ENCODE measurements at places on chromosomes 13 and 19.

GRCh38 chr19:33704271-33704670 lies 82.5 kb downstream of the CHST8 start:
- no peak for DNase-seq

GRCh38 chr19:7744199-7744786 lies 3.0 kb downstream of the CD209 start:
- DNase-seq: no peak

DNA sequence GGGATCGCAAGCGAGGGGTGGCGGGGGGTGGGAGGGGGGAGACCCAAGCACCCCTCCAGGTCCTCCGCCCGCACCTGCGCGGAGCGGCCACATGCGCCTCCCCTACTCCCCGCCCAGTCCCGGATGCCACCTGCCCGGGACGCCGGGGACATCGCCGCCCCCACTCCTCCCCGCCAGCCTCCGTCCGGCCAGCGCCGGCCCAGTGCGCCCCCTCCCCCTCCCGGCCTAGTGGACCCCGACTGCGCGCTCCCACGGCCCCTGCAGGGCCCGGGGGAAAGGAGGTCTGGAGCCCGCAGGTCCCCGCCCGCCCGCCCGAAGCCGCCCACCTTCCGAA lies 263 bp downstream of the RHPN2 start:
- peak; percentile 54 for DNase-seq

- no peak for DNase-seq
Measured at GRCh38 chr13:51154029-51154555, 43.0 kb upstream of the C13orf42 start.

DNA sequence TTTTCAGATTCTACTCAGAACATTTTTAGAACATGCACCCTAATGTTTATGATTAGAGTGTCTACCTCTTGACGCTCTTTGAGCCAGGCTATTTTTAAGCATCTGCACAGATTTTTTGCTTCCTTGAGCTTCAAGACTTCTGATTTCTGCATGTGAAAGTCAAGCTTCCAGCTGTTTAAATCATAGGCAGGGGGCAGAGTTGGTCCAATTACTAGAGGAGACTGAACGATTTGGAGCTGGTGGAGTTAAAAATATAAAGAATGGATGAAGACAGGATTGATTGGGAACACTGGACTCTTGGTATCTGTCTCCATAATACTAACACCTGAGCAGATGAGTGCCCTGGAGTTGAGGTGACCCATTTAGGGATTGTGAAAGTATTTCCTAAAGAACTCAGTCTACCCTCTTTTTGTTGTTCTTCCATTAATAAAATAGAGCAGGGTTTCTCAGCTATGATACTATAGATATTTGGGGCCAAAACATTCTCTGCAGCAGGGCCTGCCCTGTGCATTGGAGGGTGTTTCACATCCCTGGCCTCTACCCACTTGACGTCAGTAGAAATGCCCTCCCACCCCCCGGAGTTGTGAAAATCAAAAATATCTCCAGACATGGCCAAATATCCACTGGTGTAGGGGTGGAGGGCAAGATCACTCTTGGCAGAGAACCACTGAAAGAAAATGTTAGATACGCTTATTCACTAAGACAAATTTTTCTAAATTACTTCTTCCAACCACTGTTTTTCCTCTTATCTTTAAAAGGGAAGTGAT lies 160.1 kb downstream of the COG6 start:
- no peak for DNase-seq

DNA sequence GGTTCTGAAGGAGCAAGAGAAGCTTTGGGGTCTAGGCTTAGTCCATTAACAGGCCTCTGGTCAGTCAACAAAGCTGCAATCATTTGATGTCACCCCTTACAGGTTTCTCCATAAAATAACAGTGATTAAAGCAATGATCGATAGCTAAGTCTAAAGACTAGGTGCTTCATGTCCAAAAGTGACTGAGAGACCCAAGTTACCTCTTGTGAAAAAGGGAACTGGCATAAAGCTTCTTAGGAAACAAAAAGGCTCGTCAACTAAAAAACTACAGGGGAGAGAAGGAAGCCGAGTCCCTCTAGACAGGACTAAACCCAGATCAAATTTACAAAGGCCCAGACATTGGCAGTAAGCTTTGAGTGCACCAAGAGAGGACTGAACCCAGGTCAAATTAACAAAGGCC lies 2.2 kb downstream of the DCUN1D2 start:
- DNase-seq: no peak

DNA sequence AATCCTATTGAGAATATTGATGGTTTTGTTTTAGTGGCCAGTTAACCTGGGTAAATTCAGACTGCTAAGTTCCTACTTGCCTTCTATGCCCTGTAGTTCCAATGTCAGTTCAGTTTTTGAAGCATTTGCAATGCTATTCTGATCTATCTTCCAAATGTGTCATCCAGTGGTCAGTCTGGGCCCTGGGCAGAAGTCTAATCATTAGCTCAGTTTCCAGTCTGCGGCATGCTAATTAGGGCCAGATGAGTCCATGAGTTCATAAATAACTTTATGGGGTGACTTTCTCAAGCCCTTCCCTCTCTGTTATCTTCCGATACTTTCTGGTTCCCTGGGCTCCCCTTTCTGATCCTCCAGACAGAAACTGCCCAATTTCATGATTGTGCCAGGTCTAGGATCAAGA lies 32.7 kb downstream of the FAM187B start:
- no peak for DNase-seq

DNA sequence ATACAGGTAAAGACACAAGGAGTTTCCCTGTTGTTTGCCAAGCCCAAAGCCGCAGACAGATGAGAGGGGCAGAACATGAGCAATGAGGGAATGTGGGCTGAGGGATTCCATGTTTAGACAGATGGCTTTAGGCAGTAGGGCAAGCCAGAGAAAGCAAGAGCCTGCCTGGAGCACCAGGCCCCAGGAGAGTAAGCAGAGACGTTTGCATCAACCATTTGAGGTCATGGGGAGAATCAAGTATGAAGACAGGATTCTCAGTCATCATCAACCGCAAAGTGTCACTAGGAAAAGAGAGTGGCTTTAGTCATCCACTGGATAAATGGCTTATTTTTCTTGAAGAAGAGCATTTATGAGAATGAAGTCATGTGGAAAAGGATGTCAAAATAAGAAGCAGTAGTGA lies 184.7 kb downstream of the COG6 start:
- DNase-seq: no peak

DNA sequence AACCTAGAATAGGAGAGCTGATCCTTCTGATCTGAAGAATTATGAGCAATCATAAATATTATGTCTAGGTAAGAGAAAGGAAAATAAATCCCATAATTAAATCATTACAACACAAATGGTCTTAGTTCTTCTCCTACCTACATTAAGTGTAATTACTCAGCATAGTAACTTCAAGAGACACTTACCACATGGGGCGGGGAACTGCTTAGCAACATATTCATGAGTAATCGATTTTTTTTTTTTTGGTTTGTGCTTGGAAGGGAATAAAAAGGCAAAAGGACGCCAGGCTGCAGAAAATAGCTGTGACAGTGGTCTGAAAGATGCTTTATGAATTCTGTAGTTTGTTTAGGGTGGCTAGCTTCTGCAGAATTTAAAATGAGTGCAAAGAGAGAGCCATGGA lies 103.3 kb upstream of the HTR2A start:
- DNase-seq: no peak

DNA sequence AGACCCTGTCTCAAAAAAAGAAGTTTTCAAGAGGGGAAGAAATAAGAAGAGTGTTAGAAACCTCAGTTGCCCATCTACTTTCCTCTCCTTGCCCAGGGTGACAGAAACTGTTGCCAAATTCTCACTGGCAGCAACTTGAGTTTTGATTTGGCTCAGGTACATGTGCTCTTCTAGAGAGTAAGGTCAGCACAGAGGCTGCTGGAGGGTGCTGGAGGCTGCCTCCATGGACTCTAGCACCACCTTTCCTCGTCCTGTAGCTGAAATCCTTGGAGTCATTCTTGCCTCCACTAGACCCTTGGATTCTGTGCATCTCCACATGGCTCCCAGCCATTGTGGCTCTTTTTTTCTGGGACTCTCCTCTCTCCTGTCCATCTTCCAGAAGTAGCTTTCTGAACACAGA lies 149.1 kb downstream of the TM9SF2 start:
- no peak for DNase-seq

- no peak for DNase-seq
Measured at GRCh38 chr13:45297456-45298205, 43.4 kb downstream of the TPT1 start.

GRCh38 chr19:45515807-45516401 lies 8.6 kb downstream of the VASP start:
- DNase-seq: no peak

DNA sequence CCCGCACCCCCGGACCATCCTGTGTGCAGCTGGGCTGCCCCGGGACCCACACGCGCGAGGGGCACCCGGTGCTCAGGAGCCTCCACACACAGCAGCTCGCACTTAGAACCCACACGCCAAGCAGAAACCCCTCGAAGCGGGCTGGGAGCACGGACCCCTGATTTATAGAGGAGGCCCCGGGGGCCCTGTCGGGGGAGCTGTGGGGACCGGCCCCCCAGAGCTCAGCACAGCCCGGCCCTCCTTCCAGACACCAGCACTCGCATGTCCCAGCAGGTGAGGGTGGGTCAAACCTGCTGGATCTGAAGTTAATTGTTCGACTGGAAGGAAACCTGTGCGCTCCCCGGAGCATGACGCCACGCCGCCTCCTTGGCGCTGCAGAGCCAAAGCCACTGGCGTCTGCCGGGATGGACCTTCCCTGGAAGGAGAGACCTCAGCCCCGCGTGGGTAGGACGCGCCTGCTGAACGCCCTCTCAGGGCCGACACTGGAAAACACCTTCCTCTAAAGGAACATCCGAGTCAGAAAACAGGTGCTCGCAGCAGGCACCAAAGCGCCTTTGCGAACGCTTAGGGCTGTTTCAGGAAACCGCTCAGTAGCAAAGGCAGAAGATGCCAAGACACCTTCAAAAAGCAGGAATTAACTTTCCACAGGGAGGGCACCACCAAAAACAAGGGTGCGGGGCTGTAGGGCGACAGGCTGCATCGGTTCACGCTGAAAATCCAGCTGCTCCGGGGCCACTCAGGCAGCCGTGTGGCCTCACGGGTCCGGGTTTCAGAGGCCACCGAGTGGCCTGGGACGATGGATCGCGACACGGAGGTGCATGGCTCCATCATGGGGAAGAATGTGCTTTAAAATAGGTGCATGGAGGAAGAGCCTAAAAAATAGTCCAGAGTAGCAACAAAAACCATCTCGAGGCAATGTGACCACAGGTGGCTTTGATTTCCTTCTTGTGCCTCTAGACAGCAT lies 37.8 kb upstream of the GRTP1 start:
- no peak for DNase-seq

DNA sequence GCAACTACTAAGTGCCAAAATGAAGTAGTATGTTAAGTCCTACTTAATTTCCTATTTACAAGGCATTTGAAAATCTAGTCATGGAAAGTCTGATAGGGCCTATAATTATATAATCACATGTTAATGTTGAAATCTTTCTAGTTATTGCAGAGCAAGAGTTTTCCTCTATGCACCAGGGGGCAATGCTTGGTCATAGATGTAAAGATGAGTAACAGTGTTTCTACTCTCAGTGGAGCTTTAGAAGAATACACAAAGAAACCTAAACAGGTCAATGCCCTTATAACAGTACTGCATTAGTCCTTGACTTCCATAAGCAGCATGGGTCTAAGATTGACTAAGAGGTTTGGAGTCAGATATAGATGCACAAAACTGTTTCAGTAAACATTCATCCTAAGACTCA lies 218.7 kb downstream of the KCTD12 start:
- no peak for DNase-seq

DNA sequence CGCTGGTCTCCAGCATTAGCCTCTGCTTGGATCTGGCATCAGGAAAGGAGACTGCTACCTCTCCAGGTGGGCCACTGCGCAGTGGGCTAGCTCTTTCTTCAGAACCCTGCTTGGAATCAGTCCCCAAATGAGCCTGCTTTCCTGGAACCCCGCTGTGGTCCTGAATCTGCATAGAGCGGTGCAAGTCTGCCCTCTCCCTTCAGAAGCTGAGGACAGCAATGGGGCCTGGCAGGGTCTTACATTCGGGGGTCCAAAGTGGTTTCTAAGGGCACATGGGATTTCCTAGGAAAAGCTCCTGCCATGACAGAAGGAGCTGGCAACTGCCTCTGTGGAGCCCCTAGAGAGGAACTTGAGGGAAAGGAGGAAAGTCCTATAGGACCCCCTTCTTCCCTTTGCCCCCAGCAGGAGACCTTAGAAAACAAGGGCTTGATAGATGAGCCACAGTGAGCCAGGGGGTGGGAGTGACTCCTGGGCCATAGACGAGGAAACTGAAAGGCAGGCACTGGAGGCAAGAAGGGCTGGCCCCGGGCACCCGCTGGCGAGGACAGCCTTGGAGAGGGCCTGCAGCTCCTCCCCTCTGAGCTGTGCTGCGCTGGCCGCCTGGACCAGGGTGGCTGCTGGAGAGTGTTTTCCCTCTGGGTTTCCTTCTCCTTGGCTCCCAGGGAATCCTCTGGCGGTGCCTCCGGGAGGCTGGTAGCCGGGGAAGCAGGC lies 1.4 kb upstream of the VSTM2B start:
- DNase-seq: no peak

- no peak for DNase-seq
Measured at GRCh38 chr13:23915308-23915707, 18.0 kb upstream of the C1QTNF9B start.

DNA sequence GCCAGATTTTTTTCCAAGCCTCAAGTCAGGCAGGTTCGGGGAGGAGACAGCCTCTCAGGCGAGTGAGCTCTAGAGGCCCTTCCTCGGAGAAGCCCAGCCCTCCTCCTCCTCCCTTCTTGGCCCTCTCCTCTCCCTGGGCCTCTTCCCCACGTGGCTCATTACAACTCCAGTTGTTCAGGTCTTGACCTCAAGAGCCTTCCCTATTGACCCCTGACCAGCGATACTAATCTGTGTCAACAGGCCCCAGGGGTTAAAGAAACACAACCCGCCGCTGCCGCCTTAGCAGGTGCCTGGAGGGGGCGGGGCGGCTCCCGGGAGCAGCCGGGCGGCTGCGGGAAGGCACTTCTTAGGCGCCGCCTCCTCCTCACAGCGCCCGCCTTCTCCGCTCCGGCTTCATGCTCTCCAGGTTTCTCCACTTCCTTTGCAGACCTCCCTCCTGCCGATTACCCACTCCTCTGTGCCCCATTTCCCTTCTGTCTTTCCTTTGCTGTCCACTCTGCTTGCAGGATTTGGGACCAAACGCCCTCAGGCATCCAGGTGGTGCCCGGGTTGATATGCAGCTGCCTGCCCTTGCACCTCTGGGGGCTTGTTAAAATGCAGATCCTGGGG lies 51.0 kb downstream of the LYL1 start:
- peak; percentile 47 for DNase-seq

DNA sequence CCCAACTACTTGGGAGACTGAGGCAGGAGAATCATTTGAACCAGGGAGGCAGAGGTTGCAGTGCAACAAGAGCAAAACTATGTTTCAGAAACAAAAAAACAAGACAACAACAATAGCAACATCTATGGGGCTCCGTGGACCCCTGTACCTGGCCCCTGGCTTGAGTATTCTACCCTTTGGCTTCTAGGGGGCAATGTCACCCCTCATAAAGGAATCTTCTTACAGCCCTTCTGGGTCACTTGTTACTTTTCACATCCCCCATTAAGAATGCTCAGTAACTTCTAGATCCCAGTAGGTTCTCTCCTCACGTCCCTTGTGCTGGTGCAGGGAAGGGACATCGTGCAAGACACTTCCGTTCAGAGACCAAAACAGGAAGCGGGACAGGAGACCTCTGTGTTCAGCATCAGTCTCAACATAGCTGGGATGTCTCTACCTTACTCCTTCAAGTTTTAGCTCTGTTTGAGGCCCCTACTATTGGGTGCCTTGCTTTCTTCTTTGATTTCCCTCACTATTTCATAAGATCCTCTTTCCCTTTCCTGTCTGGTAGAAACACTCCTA lies 218.1 kb upstream of the ARGLU1 start:
- no peak for DNase-seq

Measured in T47D (cell line).